ENCODE measurements at places on chromosomes 2 and 18.

- DNase-seq: no peak
Measured at GRCh38 chr2:142104134-142104758, 26.6 kb downstream of the LRP1B start.

GRCh38 chr2:58543442-58543841 lies 302.3 kb upstream of the FANCL start:
- no peak for DNase-seq

- DNase-seq: no peak
Measured at GRCh38 chr18:31407649-31408048, 31.1 kb downstream of the DSG4 start.

DNA sequence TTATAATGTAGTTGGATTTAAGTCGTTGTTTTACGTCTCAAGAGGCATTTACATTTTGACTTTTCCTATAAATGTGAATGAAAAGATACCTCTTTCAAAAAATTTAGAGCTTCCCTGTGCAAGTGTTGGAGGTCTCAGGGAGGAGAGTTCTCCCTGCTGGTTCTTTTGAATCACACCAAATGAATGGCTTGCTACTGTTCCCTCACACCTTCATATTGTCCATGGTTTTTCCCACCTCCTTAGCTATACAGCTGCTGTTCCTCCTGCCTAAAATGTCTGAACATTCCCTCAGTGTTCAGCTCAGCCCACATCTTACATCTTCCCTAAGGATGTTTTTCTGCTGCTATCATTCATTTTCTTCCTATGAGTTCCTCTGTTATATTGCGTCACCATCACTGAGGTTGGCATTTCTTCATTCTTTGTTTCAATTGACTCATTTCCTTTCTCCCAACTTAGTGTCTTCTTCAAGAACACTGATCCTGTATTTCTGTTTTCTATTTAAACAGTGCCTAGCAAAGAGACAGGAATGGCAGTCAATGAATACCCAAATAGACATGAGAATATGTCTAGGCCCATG lies 46.0 kb downstream of the COX7A2L start:
- DNase-seq: no peak

GRCh38 chr2:109038992-109039391 lies 50.0 kb upstream of the EDAR start:
- no peak for DNase-seq

- DNase-seq: no peak
Measured at GRCh38 chr18:7821784-7822183, 254.7 kb downstream of the PTPRM start.

DNA sequence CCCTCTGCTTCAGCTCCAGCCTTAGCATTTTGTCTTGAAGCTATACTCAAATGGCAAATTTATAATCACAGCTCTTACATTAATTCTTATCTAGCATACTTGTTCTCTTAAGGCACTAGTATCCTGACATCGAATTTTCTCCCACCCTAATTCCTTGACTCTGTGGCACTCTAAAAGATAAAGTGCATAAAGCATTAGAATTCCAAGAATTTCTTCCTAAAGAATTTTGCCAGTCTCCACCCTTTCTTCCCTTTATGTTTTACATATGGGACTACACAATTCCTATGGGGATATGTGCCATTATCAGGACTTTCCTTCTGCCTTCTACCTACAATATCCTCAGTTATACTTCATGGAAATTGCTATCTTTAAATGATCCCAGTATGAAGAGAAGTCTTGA lies 560.3 kb downstream of the ARHGAP15 start:
- DNase-seq: no peak

GRCh38 chr2:240793313-240794177 lies 26.5 kb downstream of the KIF1A start:
- no peak for DNase-seq
